ENCODE measurements at places on chromosomes 2 and 18.

- DNase-seq, result no peak
These were observed 317.5 kb upstream of the TRIB2 start for GRCh38 chr2:12399240-12399639.

DNA sequence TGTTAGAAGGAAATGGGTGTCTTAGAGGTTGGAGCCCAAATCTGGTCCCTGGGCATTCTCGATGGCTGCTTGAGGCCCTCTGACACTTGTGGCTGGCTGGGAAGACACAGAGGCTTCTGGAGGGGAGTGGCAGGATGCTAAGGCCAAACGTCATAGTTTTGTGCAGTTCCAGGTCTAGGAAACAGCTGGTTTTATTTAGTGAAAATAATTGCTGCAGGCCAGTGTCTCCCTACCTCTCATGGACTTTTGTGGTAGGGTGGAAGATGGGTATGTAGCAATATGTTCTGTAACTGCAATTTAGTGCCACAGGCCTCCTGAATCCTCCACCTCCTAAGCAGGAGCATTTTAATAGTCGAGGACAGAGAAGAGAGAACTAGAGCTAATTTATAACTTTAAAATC is 32.2 kb upstream of the SPRED2 start:
- peak; percentile 56 for DNase-seq

DNA sequence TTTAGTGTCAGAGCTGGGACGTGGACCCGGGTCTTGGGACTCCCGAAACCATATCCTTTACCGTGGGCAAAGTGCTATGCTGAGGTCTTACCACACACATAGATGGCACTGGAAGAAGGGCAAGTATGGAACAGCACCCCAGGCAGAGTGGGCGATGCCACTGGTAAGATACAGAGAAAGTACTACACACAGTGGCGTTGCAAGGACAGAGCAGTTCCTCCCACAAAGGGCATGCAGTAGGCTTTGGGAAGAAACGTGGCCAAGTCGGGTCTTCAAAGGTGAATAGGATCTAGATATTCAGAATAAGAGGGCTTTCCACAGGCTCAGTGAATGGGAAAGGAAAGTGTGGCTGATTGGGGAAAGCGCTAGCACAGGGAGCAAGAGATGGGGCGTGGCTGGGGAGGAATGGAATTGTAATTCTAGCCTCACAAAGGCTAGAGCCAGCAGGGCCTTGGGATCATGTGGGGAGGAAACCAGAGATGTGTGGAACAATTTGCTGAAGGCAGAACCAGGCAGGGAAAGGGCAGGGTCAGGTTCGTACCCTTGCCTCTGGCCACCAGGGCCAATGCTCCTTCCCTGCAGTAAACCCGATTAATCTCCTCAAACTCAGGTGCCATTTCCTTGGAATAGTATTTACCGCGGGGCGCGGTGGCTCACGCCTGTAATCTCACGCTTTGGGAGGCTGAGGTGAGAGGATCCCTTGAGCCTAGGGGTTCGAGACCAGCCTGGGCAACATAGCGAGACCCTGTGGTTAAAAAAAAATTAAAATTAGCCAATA is 36.0 kb downstream of the PCBP1 start:
- peak; percentile 75 for DNase-seq

DNA sequence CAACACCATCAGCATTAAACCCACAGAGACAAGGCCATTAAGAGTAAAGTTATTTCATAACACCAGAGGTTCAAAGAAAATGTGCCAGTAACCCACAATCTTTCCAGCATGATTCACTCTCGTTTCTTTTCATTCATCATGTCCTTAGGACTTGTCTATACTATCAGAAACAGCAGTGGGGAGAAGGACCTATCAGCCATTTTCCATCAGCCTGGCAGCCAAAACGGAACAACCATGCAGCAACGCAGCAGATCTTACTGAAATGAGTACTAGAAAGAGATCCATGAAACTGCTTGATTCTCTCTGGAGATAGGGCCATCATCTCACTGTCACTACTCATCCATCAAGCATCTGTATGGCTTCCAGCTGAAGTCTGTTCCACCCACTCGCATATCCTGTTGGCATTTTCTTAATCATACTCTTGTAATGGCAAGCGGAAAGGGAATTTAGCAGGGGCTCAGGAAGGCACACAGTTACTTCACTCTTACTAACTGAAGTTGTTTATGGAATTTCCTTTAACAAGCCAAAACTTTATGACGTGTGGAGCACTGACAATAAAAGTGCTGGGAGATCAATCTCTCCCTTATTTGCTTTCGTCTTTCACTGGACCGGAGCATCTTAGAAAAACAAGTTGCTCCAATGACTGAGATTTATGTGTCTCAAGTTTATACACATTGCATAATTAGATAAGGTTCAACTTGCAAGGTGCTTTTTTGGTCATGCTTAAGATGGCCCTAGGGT is 69.7 kb downstream of the EPHA4 start:
- DNase-seq, result peak; percentile 71

GRCh38 chr2:203796248-203797010 is 71.1 kb upstream of the CTLA4 start:
- no peak for DNase-seq

DNA sequence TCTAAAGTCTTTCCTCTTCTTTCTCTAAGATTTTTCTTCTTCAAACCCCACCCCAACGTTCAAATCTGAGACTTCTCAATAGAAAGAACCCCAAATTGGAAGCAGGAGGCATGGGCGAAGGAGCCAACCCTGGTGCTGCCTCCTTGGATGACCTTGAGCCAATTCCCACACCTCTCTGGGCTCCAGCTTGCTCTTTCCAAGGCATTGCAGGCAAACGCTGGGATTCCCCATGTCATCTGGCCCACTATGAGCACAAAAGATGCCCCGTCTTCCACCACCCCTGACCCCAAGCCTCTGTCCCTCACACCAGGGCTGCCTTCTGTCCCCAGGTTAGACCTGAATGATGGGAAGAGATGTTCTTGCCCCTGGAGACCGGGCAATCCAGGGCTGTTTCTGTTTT is 57.0 kb downstream of the TTC32 start:
- no peak for DNase-seq

DNA sequence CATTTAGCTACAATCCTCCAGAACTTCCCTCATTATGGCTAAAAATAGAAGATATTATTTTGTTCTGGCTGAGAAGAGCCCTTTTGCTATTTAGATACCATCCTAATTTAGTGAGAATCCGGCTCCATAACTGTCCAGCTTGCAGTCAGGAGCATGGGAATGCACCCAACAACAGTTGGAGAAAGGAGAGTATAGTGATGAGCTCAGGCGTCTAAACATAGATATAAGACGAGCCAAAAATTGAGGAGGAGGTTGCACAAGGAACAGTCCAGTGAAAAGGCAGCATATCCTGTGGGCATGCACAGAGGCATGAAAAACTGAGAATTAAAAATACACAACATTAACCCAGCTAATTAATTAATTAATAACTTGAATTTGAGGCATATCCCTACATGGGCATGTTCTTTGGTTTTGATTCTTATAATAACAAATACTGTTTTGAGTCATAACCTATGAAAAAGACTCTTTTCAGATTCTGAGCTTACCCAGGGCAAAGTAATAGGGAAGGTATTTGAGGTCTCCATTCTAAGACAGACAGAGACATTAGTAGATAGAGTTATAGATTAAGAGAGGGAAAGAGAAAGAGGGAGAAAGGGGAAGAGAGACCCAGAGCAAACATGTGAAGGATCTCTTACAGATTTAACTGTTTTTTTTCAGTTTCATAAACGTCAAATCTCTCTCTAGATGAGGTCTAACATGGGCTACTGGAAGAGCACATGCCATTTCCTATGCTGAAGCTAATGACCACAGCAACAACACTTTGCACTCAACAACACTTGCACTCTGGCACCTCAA is 311.2 kb downstream of the OSR1 start:
- DNase-seq, result peak; percentile 30

DNA sequence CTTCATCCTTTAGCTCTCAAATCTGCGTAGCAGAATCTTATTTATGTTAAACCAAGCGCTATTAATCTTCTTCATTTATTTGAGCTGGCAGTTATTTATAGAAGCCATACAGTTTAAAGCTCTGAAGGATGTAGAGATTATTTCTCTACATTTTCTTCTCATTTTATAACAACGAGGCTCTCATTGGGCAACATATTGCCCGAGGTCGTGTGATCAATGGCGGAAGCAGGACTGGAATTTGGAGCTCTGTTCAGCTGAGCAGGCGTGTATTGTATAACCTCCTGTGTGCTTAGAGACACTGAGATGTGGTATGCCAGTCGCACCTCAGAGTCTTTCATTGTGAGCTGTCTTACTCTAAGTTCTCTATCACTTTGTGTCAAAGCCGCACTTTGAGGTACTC is 17.5 kb upstream of the DRC1 start:
- DNase-seq, result no peak

- no peak for DNase-seq
These were observed 66.8 kb downstream of the GBX2 start for GRCh38 chr2:236101311-236101950.

DNA sequence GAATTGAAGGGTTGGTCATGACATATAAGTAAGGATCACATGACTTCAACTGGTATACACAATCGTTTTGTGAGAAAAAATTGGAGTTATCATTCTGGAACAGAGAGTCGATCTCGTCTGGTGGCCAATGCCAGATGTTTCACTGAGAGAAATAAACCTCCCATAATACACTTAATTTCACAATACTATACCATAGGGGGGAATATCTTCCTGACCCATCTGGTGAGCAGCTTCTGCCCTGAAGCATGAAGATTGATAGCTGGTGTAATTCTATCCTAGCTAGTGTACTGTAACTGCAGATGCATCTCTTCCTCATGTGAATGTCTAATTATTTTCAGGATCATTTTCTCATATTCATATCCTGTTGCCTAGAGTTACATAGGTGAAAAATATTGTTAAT is 15.7 kb upstream of the CDH7 start:
- DNase-seq, result no peak

DNA sequence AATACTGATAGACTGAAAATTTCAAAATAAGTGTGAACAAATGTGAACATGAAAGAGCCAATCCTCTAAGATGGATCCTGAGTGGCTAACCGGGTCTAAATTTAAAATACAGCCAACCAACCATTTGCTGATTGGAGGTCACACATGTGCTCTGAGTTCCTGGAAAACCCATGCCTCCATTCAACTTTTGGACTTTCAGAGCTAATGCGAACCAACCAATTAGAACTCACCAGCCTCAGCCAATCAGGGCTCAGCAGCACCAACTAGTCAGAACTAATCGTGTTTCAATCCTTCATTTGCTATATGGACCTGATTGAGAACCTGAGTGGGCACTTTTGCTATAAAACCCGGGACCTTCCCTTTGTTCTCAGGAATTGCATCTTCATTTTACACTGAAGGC is 111.5 kb downstream of the MEP1B start:
- peak; percentile 28 for DNase-seq

- no peak for DNase-seq
These were observed 124.3 kb upstream of the PELI1 start for GRCh38 chr2:64268330-64269048.

DNA sequence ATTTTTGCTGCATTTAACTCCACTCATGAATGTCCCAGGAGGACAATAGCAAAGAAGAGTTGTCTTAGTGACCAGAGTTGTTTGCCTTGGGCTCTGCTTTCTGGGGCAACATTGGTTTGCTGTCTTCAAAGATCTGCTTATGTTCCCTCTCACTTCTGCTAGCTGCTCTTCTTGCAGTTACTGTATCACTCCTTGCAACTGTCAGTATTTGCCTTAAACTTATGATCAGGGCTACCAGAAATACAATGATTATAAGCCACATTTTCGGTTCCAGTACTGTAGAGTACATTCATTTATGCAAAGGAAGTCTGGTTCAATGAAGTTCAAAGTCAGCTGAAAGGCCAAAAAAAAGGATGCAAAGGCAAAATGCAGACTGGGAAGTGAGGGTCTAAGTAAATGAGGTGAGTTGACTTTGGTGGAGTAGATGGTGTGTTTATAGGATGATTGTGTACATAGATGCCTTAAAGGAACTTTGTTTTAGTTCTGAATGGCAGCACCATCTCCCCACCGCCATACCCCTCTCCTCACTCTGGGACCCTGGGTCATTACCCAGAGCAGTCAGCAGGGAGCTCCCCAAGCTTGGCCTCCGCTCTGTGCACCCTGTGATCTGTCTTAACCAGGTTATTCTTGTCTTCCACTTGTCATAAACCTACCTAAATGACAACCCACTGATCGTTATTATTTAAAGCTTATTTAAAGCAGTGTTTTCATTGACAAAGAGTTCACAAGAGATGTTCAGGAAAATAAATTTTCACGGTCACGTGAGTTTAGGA is 236.0 kb downstream of the DOK6 start:
- no peak for DNase-seq

DNA sequence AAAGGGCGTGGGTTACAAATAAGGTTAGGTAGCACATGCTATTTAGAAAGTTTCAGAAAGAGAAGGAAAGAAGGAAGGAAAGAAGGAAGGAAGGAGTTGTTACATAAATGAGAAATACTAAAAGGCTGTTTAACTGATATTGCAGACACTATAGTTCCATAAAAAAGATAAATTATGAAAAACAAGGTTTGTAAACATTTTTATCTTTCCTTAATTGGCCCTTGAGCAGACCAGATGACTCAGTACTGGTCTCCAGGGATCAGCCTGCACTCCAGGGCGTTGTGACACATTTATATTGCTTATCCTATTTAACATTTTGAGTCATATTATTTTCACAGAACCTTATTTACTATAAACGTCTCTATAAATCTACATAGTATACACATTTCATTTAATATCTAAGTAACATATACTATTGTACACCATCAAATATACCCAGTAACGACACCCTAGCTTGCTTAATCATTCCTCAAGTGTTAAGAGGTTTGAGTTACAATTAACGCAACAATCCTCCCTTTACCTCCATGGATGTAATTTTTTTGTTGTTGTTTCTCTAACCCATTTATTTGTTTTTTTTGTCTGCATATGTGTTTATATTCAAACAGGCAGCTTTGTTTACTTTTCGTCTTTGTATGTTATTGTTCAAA is 2.8 kb upstream of the RAB31 start:
- peak; percentile 76 for DNase-seq

DNA sequence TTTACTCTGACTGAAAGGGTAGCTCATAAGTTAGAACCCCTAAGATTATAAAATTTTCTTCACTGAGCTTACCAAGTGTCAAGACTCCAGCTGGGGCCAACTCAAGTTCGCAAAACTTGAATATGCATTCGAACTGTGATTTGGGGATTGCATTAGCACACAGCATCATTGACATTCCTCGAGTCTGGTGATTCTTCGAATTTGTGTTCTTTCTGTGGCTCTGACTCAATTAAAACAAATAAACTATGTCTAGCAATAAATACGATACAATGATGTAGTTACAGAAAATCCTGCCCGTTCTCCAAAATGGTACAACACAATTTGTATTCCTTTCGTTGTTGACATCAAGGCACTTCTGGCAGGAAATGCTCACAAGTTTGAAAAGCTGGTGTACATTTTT is 11.1 kb downstream of the CCL20 start:
- no peak for DNase-seq

GRCh38 chr18:25771796-25772195 is 318.6 kb downstream of the SS18 start:
- DNase-seq, result no peak

- DNase-seq, result no peak
These were observed 116.6 kb upstream of the RBBP8 start for GRCh38 chr18:22816266-22817176.

DNA sequence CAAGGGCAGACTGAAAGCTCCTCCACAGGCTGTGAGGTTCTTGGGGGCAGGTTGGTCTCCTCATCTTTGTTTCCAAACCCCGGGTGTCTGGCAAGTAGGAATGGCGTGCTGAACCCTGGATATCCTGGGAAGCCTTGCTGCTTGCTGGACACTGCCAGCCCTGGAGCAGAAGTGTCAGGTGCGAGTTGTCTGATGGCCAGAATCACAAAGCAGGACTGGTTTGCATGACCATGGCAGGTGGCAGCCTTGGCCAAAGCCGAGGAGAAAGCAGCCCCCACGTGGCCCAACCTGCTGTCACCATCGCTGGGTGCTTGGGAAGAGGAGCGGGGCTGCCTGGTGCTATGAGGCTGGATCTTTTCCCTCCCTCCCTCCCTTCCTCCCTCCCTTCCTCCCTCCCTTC is 309.5 kb upstream of the HS6ST1 start:
- no peak for DNase-seq
